ENCODE measurements at places on chromosomes 16 and 17.

DNA sequence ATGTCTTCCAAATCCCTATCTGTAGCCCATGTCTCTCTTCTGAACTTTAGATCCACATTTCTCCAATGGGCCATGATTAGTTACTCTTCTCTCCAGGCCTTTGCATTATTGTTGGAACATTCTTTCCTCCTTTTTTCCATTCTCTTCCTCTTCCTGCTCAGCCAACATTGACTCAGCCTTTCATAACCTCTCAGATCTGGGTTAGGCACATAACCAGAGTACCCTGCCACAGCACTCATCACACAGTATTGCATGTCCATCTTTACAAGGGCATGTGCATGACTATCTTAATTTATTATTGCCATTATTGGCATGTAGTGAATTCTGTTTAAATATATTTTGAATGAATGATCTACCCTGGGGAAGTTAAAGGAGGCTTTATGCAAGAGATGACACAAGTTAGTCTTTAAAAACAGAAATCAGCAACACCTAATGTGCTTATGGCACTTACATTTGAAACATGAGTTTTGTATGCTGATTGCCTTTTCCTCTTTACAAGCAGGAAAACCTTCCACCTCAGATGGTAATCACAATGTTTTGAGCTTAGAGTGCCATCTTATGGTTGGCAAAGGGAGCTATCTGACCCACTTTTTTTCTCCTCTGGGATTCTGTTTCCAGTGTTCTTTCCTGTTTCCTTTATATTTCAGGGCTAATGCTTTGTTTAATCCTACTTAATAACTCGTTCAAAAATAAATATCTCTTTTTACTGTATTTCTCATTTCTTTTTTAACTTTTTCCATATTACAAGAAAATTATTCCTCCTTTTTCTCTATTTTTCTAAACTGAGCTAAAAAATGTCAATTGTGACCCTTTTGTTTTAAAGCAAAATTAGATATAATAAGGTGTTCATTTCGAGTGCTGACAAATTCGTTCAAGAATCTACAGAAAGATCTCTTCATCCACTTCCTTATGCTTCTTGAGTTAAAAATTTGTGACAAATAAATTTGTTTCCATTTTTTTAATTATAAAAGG is 151.0 kb upstream of the RBL2 start:
- no peak for DNase-seq

DNA sequence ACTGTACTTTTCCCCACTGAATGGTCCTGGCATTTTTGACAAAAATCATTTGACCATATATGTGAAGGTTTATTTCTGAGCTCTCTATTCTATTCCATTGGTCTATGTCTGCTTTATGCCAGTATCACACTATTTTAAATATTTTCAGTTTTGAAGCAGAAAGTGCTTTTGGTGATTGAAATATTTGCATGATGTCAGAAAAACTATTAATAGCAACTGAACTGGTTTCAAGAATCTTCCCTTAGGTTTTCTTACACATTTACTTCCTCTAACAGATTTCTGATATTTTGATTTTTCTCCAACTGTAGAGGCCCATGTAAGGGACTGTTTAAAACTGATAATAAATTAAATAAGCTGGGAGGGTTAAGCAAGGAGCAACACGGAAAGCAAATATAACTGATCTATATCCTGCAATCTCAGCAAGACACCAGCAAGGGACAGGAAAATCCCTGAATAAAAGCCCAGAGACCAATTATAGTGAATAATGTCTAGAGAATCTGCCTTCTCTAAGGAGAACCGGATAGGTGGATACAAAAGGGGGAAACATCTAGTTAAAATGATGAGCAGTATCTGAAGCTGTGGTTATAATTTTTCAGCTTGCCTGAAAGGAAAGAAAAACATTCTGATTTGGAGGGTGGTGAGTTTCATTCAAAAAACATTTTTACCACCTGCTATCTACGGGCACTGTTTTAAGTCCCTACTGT is 80.9 kb upstream of the STAC2 start:
- no peak for DNase-seq

DNA sequence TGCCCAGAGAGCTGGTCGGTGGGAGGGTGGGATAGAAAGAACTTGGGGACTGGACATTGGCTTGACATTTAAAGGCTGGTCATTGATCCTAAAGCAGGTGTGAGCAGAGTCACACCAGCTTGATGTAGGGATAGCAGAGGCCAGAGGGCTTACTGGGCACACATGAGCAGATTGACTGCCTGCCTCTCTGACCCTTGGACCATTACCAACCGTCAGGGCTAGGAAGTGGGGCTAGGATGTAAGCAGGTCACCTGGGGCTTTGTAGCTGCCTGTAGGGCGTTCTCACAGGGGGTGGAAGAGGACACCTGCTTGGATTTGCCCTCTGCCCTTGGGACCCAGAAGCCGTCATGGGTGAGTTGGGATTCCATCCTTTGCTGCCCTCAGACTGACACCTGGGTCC is 11.1 kb upstream of the SMPD3 start:
- no peak for DNase-seq

GRCh38 chr17:17098551-17099179 is 56.4 kb downstream of the MPRIP start:
- DNase-seq: no peak

DNA sequence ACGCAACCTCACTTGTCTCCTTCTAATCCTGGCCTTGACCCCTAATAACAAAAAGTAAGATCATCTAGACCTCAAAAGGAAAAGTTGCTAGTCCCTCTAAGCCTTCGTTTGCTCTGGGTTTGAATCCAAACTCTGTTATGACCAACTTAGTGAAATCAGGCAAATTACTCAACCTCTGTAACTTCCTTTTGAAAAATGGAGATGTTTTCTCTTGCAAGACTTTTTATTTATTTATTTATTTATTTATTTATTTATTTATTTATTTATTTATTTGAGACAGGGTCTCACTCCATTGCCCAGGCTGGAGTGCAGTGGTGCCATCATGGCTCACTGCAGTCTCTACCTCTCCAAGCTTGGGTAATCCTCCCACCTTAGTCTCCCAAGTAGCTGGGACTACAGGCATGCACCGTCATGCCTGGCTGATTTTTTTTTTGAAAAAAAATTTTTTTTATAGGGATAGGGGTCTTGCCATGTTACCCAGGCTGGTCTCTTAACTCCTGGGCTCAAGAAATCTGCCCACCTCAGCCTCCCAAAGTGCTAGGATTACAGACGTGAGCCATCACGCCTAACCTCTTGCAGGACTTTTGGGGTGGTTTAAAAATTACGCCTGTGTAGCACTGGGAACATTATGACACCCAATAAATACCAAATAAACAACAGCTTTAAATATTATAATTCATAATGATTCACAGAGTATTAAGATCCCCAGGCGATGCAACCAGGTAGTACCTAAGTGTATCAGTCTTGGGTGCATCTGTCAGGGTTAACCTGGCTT is 63.4 kb downstream of the PITPNC1 start:
- DNase-seq: no peak

GRCh38 chr17:40063187-40063771 is 514 bp downstream of the THRA start:
- peak; percentile 55 for DNase-seq

GRCh38 chr16:12303653-12304052 is 327.1 kb downstream of the SNX29 start:
- DNase-seq: no peak

DNA sequence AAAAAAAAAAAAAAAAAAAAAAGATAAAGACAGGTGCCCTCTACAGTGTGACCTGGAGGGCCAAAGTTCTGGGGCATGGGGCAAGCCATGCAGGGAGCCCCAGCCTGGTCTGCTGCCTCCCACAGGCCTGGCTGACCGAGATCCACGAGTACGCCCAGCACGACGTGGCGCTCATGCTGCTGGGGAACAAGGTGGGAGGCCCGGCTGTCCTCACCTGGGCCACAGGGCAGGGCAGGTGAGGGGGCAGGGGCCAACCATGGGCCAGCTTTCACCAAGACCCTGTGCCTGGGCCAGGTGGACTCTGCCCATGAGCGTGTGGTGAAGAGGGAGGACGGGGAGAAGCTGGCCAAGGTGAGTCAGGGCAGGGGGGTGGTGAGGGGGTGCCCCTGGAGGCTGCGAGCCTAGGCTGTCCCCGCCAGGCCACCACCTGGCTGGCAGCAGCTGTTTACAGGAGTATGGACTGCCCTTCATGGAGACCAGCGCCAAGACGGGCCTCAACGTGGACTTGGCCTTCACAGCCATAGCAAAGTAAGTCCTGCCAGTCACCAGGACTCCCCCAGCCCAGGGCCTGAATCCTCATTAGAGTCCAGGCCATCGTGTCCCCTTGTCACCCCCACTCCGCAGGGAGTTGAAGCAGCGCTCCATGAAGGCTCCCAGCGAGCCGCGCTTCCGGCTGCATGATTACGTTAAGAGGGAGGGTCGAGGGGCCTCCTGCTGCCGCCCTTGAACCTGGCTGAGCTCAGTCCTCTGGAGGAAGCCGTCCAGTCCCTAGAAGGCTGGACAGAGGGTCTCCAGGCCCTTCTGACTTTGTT is 2.7 kb upstream of the TRAF7 start:
- DNase-seq: no peak

GRCh38 chr17:3026856-3027751 is 36.3 kb downstream of the OR1D5 start:
- DNase-seq: no peak

DNA sequence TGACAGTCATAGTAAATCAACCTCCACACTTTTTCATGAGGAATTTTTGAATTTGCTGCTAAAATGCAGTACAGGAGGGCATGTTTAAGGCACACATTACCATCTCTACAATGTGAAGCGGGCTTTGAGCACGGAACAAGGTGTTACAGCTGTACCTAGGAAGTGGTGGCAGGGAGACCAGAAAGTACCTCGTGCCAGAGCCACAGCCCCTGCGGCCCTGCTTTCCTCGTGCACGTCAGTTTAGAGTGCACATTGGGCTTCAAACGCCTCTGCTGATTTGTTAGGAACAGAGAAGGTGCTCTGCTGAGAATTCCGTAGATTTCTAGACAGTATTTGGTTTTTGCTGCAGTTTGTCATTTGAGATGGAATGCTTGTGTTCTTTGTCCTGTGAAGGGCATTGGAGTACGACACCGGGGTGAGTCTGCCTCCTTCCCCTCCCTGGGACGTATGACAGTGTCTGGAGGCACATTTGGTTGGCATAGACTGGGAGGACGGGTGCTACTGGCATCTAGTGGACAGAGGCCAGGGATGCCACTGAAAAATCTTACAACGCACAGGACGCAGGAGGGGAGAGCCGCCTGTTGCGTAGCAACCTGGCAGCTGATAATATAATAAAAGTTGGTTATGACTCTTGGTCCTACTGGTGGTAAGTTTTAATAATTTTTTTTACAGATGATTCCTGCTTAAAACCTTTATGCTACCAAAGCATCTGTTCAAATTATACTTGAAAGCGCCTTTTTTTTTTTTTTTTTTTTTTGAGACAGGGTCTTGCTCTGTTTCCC is 9.1 kb downstream of the FOXK2 start:
- DNase-seq: no peak

- DNase-seq: no peak
These were observed 301.9 kb downstream of the SOX9 start for GRCh38 chr17:72422505-72423285.

- no peak for DNase-seq
These were observed 13.4 kb downstream of the ITGAL start for GRCh38 chr16:30485818-30486436.
